ENCODE measurements at places on chromosomes 1 and 21. TPM values are rescaled to one million over a fixed set of nuclear protein-coding genes. Genes with fewer than 3 reads are reported as not detected.
A peak's percentile ranks its signal among the peaks of the same experiment; 100 is the strongest.

LPAR3 gene
- total RNA-seq, result 3.6 TPM

FAM72C gene
- total RNA-seq, result not detected

PTPRC gene
- total RNA-seq, result 127 TPM

DNA sequence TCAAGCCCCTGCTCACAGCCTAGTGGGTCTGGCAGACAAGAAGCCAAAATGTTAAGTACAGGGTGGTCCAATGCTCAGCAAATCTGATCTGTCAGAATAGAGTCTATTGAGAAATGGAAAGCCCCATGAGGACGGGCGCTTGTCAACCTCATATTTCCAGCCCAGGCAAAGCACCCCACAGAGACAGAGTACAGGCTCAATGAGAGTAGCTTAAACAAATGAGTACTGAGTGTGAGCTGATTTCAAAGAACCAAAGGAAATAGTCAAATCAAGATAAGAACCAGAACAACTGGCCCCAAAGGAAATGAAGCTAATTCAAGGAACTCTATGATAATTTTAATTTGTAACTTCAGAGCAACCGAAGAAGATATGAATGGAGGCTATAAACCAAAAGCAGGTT lies 44.6 kb upstream of the SLC30A1 start:
- no peaks in the 10 kb centered on the region for H3K4me1 ChIP-seq
- peak; percentile 0 for DNase-seq
- no peaks in the 10 kb centered on the region for H3K36me3 ChIP-seq
- H3K4me3 ChIP-seq, result no peak overlapping the region
- no peak overlapping the region for H3K27ac ChIP-seq
- H3K27me3 ChIP-seq, result no peaks in the 10 kb centered on the region

GRCh38 chr1:37892151-37893047 lies 33.0 kb upstream of the MTF1 start:
- H3K4me1 ChIP-seq, result peaks cover 4% of the 10 kb centered on the region
- H3K27ac ChIP-seq, result no peak overlapping the region
- no peak for DNase-seq
- H3K4me3 ChIP-seq, result no peak overlapping the region
- peaks cover 44% of the 10 kb centered on the region for H3K36me3 ChIP-seq
- H3K27me3 ChIP-seq, result no peaks in the 10 kb centered on the region

- H3K27me3 ChIP-seq, result peaks cover 31% of the 10 kb centered on the region
- DNase-seq, result no peak
- H3K27ac ChIP-seq, result no peak overlapping the region
- no peak overlapping the region for H3K4me3 ChIP-seq
Observed at GRCh38 chr1:100542285-100542684, 4.3 kb downstream of the GPR88 start.

DNA sequence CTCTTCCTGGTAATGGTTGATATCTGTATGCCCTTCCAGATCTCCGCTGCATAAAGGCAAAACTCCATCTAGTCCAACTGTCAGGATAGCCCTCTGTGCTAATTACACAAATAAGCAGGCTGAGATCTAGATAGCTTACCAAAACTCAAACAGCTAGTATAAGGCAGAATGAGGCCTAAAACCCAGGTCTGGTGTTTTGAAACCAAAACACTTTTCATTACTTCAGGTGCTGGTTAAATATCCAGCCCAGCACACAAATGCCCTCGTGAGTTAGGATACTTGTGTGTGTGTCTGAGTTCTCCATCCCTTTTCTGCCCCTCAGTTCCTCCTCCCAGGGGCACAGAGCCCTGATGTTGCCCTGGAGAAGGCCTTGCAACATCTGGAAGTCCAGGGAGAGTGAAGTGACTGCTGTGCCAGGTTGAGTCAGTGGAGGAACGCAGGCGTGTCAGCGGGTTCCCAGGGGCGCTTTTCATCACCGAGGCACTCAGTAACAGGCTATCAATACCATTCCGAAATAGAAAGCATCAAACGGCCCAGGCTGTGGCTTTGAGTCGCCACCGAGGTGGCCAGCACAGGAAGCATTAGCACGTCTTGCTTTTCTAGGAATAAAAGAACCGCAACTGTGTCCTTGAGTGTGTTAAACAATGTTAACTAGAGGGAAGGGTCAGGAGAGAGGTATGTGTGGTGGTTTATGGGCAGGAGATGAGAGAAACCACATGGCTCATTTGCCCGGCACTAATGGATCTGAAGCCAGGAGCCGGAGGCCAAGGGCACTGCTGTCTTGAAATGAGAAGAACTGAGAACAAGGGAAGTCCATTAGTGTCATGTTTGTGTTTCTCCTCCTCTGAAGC lies 90.7 kb upstream of the WLS start:
- DNase-seq, result no peak
- H3K4me1 ChIP-seq, result no peaks in the 10 kb centered on the region
- H3K36me3 ChIP-seq, result no peaks in the 10 kb centered on the region
- H3K27ac ChIP-seq, result no peak overlapping the region
- no peak overlapping the region for H3K4me3 ChIP-seq

GRCh38 chr1:4976859-4977440 lies 322.5 kb downstream of the AJAP1 start:
- no peaks in the 10 kb centered on the region for H3K4me1 ChIP-seq
- DNase-seq, result no peak
- no peaks in the 10 kb centered on the region for H3K27me3 ChIP-seq
- H3K27ac ChIP-seq, result no peak overlapping the region

DNA sequence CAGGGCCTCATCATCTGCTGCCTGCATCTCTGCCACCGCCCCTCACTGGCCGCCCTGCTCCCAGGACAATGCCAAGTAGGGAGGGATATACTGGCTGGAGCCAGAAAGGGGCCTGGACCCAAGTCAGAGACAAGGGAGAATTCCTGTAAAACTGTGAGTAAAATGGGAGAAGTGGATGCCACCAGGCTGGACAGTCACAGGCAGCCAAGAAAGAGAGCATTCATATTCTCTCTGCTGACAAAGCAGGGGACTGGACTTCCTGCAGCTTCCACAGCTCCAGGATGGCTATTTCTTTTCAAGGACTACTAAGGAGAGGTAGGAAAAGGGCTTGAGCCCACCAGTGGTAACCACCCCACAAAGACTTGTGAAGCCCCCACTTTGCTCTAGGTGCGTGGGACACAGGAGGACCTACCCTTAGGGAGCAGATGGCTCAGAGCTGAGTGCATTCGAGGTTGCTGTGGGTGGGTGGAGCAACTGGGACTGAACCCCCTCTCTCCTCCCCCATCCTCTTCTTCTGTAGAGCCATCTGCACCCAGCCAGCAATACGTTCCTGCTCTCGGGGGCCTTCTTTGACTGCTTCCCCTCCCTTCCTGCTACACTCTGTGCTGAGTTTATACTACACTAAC lies 57.5 kb downstream of the GLIS1 start:
- H3K27me3 ChIP-seq, result peaks cover 21% of the 10 kb centered on the region
- no peak for DNase-seq
- H3K27ac ChIP-seq, result no peak overlapping the region
- no peaks in the 10 kb centered on the region for H3K4me1 ChIP-seq
- H3K36me3 ChIP-seq, result no peaks in the 10 kb centered on the region
- no peak overlapping the region for H3K4me3 ChIP-seq

DNA sequence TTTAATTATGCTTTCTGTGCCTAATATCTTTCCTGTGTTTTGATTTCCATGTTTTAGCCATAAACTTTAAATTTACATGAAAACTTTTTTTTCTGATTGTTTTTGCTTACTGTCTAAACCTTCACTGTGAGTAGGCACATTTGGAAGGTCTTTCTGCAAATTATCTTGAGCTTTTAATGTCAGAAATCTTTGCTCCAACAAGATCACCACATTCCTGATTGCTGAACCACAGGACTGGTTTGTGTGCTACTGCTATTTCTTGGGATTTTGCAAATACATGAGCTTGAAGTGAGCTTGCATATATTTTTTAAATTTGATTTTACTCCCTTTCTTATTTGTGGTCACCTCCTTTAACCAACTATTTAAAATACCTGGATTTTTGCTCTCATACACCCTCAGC lies 61.3 kb downstream of the PTBP2 start:
- peaks cover 80% of the 10 kb centered on the region for H3K36me3 ChIP-seq
- no peak overlapping the region for H3K4me3 ChIP-seq
- H3K4me1 ChIP-seq, result no peaks in the 10 kb centered on the region
- H3K27ac ChIP-seq, result no peak overlapping the region
- no peaks in the 10 kb centered on the region for H3K27me3 ChIP-seq
- no peak for DNase-seq

GRCh38 chr1:59046730-59047157 lies 250.2 kb upstream of the FGGY start:
- H3K27ac ChIP-seq, result peak overlapping the region; percentile 30
- H3K27me3 ChIP-seq, result no peaks in the 10 kb centered on the region
- no peaks in the 10 kb centered on the region for H3K36me3 ChIP-seq
- H3K4me1 ChIP-seq, result peaks cover 8% of the 10 kb centered on the region
- DNase-seq, result no peak

DNA sequence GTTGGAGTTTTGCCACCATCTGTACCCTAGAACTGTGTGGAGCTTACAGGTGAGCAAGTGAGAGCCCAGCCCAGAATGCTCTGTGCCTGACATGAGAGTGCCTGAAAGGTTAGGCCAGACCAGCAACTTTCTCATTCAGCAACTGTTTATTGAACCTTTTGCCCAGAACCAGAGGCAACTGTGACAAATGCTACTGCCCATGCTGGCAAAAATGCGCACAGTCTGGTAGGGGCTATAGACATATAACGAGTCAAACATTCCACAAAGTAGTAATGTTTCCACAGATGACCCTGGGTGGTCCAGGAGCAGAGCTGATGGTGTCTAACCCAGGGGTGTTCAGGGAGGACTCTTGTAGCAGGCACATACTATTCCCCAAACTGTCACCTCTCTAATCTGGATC lies 56.0 kb upstream of the GCLM start:
- DNase-seq, result no peak
- no peaks in the 10 kb centered on the region for H3K27me3 ChIP-seq
- H3K4me3 ChIP-seq, result no peak overlapping the region
- peaks cover 3% of the 10 kb centered on the region for H3K4me1 ChIP-seq

- H3K36me3 ChIP-seq, result no peaks in the 10 kb centered on the region
- DNase-seq, result no peak
- H3K27me3 ChIP-seq, result no peaks in the 10 kb centered on the region
- H3K27ac ChIP-seq, result peak overlapping the region; percentile 91
Observed at GRCh38 chr1:234987415-234988154, 141.1 kb downstream of the TOMM20 start.

GRCh38 chr1:15046487-15047165 lies 106.9 kb upstream of the TMEM51 start:
- no peak overlapping the region for H3K27ac ChIP-seq
- H3K4me3 ChIP-seq, result no peak overlapping the region
- no peaks in the 10 kb centered on the region for H3K27me3 ChIP-seq
- peak; percentile 81 for DNase-seq
- peaks cover 4% of the 10 kb centered on the region for H3K4me1 ChIP-seq
- peaks cover 8% of the 10 kb centered on the region for H3K36me3 ChIP-seq

- H3K36me3 ChIP-seq, result no peaks in the 10 kb centered on the region
- DNase-seq, result no peak
- H3K4me1 ChIP-seq, result peaks cover 23% of the 10 kb centered on the region
- H3K4me3 ChIP-seq, result peak overlapping the region; percentile 79
- H3K27ac ChIP-seq, result peak overlapping the region; percentile 78
- H3K27me3 ChIP-seq, result no peaks in the 10 kb centered on the region
Observed at GRCh38 chr1:160032165-160032820, 503 bp upstream of the PIGM start.

- no peak overlapping the region for H3K4me3 ChIP-seq
- H3K27me3 ChIP-seq, result peaks cover 9% of the 10 kb centered on the region
- H3K36me3 ChIP-seq, result no peaks in the 10 kb centered on the region
- no peak for DNase-seq
- no peak overlapping the region for H3K27ac ChIP-seq
- H3K4me1 ChIP-seq, result no peaks in the 10 kb centered on the region
Observed at GRCh38 chr1:87202922-87203655, 125.6 kb upstream of the LMO4 start.

Data from upper lobe of right lung (tissue), 1 donor.